ENCODE measurements at places on chromosomes 12 and 14.

- DNase-seq = no peak
Measured at GRCh38 chr12:87509237-87509820, 519.9 kb downstream of the C12orf50 start.

DNA sequence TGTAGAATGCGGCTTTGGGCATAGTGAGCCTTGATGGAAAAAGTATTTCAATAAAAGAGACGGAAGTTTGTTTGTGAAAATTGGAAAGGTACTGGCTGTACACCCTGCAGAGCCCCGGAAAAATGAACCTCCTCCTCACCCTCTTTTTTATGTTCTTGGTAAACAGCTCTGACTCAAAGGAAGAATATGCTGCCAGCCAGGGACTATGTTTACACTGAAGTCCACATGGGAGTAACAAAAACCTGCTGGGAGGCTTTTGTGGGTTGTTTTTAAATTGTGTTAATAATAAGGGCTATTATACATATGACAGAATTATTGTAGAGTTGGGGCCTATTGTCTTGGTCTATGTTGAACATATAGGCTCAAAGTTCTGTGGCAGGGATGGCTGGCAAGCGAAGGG lies 70.7 kb downstream of the TTC8 start:
- peak; percentile 88 for DNase-seq

GRCh38 chr14:92447416-92448197 lies 66.0 kb upstream of the RIN3 start:
- DNase-seq = no peak

- DNase-seq = no peak
Measured at GRCh38 chr12:102543494-102544485, 63.4 kb upstream of the IGF1 start.

GRCh38 chr12:57234233-57234570 lies 4.7 kb downstream of the SHMT2 start:
- no peak for DNase-seq

DNA sequence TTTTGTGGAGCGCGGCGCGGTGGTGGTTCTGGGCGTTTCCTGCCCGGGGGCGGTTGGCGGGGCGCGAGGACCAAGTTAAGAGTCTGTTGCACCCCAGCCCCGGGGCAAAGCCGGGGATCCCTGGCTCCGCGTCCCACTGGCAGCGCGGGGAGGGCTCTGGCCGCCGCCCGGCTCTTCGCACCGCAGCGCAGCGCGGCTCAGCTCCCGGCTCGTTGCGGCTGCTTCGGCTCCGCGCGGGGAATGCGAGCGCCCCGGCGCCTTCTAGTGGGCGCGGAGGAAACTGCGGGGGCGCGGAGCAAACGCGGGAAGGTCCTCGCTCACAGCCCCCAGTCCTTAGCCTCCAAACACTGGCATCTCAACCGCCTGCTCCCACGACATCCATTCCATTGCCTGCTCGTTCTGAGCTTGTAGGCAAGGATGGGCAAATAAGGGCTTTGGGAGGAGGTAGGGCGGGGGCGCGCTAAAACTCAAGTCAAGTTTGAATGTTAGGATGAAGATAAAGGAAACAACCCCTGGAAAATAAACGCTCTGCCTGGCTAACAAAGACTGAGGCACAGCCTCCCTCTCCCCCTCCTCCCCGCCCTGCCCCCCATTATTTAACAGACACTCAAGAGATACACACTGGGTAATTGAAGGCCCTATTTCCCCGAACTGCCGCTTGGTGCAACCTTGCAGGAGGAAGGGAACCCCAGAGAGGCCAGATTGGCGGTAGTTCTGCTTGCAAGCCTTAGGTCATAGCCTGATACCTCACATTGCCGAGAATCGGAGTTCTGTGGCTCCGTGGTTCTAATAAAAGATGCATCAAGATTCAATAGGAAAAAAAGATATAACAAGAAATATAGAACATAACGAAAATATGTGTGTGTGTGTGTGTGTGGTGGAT lies at the start of gene B4GALNT1:
Gene B4GALNT1, minus strand, starts transcription at position 244 of the 883 bp plus-strand sequence. CDS start 1,069 bp downstream, outside the sequence.
- peak; percentile 74 for DNase-seq

- DNase-seq = no peak
Measured at GRCh38 chr12:46548605-46549071, 176.1 kb upstream of the SLC38A2 start.

DNA sequence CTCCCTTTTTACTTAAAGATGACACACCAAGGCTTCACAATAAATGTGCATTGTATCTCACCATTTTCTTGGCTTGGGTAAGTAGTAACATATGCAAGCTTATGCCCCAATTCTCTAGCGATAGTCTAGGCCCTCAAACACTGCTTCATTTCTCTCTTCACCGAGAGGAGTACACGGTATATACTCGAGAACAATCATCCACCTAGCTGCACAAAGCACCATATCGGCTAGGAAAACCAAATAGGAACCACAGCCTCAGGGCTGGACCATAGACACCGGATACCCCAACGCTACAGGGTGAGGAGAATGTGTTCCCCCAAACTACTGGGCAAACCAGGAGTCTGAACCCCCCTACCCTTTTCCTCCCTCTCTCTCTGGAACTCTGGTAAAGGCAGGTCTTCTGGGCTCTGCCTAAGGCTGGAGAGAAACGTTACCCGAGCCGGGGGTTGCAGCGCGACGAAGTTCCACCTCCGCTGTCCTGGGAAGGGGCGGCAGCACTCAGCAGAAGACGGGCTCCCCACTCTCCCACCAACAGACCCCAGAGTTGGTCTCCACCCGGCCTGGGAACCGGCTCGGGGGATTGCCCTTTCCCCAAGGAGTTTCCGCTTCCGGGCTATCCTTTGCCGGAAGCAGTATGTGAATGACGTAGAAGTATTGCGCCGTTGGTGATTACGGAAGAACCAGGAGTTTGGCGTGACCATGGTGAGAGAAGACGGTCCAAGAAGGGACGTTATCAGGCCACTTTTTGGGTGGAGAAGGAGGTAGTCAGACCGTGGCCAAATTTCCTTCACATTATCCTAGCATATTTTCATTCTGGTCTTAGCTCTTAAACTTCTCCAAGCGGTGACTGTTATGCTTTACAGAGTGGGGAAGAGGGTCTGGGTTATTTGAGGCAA lies at the start of the genes AREL1 and FCF1:
Gene AREL1, minus strand, starts transcription at position 582 of the 896 bp plus-strand sequence. CDS start 27,465 bp downstream, outside the sequence.
Gene FCF1, plus strand, starts transcription at position 646 of the 896 bp plus-strand sequence. Its CDS starts 54 bp downstream, at position 700.
- no peak for DNase-seq

DNA sequence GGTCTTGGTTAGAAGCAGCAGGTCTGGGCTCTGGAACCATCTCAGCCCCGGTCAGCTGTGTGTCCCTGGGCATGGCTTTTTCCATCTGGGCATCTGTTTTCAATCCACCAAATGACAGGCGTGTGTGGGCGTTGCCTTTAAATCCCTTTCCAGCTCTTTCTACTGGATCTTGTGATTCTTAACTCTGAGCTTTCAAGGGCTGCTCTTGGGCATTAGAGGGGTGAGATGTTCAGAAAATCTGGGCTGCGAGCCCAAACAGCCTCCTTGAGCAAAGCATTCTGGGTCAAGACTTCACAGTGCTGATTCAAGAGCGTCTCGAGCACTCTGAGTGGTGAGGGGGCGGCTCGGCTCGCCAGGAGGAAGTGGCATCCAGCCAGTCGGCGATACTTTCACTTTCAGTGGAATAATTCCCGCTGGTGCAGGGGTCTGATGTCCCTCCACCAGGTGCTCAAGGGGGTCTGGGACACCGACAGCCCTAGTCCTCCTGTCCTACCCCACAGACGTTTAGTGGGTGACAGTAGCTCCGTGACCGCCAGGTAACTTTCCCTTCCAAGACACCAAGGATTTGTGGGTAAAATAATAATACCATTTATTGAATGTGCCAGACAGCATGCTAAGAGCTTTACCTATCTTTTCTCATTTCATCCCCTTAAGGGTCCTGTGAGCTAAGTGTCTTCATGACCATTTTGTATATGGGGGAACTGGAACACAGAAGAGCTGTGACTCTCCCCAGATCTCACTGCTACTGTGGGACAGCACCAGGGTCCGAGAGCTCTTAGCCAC lies 114.0 kb downstream of the PLXNC1 start:
- peak; percentile 43 for DNase-seq

DNA sequence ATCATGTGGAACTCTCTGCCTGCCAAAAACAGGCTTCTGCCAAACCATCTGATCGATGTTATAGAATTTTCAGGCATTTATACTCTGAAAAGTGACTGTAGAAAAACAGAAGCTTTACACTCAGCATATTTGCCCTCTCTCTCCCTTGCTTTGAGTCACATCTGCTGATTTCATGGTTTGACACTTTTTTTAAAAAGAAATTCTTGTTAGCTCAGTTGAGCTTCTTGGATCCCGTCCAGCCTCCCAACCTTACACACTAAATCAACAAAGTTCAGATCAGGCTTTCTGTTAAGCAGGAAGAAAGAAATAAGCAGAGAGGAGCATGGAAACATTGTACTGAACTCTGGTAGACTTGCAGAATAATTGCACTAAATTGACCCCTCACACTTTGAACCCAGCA lies 193.6 kb upstream of the SEL1L start:
- peak; percentile 7 for DNase-seq

Data from COR-L47 (cell line).